ENCODE measurements at places on chromosomes 13 and 19.

DNA sequence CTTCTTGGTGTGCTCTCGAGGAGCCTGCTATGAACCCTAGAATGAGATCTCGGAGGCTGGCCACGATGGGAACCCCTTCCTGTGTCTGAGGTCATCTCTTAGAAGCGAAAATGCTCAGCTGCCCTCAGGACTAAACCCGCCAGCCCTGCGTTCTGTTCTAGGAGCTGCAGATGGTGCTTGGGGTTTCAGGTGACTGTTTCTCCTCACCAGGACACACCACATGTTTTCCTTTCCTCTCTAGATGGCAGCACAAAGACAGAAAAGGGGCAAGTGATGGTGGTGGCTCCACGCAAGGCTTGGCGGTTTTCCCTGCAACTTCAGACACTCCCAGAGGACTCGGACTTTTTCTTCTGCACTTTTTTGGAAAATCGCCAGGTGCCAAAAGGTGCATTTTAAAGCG, 60.1 kb downstream of the RNASEH2B start:
- DNase-seq = peak; percentile 19

GRCh38 chr13:43487461-43487860, 299.3 kb downstream of the ENOX1 start:
- no peak for DNase-seq

GRCh38 chr19:861756-862580, 2.5 kb downstream of the CFD start:
- no peak for DNase-seq

DNA sequence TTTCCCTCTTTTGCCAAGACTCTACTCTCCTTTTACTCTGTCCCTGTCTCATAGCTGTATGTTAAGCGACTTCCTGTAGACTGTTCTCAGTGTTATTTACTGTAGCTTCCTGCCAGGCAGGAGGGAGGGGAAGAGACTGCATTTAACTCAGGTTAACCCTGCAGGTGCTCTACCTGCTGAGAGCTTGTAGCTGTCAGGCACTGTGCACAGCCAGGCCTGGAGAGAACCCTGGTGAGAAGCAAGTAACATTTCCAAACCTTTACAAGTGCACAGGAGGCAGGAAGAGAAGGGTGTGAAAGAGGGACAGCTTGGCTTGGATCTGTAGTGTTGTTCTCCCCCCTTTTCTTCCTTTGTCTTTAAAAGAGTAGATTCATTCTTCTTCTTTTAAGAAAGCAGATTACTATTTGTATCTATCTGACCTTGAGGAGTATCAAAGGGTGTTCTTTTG, 167.1 kb downstream of the LMO7 start:
- no peak for DNase-seq

DNA sequence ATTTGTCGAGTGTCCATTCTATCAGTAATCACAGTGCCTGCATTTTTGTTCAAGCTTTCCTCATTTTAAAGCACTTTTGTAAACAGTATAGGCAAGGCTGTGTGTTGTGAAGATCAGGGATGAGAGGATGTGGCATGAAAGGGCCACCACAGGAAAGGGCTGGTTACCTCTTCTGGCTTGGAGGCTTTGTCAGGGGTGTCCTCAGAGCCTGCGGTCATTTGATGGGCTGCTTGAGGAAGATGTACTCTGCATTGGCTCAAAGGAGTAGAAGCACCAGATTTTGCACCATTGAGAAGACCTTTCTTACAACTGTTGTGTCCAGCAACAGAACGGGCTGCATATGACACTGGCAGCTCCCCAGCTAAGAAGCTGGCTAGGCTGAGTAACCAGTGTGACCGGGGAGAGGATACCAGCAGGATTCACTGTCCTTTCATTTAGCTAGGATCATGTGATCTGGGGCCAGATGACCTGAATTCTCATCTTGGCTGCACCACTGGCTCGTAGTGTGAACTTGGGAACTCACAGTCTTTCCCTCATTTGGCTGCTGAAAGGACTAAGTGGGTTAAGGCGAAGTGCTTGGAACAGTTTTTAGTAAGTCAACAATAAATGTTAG, 380.2 kb downstream of the FGF9 start:
- no peak for DNase-seq
